A172 (cell line): ENCODE measurements at places on chromosomes 1 and 21. TPM values are rescaled to one million over a fixed set of nuclear protein-coding genes. Genes with fewer than 3 reads are reported as not detected.

DNA sequence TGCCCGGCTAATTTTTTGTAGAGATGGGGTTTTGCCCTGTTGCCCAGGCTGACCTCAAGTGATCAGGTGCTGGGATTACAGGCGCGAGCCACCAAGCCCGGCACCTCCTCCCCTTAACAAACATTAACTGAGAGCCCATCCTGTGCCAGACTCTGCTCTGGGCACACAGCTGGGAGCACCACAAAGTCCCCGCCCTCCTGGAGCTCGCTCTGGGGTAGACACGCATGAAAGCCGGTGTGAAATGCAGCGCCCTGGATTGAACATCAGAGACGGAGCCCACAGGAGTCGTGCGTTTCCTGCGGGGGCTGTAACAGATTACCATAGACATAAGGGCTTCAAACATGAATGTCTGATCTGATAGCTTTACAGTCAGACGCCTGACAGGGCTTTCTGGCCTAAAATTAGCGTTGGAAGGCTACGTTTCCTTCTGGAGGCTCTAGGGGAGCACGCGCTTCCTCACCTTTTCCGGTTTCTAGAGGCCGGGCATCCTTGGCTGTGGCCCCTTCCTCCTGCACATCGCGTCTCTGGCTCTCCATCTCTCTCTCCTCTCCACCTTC lies 14.3 kb downstream of the SLC27A3 start:
- no peak for DNase-seq

DNA sequence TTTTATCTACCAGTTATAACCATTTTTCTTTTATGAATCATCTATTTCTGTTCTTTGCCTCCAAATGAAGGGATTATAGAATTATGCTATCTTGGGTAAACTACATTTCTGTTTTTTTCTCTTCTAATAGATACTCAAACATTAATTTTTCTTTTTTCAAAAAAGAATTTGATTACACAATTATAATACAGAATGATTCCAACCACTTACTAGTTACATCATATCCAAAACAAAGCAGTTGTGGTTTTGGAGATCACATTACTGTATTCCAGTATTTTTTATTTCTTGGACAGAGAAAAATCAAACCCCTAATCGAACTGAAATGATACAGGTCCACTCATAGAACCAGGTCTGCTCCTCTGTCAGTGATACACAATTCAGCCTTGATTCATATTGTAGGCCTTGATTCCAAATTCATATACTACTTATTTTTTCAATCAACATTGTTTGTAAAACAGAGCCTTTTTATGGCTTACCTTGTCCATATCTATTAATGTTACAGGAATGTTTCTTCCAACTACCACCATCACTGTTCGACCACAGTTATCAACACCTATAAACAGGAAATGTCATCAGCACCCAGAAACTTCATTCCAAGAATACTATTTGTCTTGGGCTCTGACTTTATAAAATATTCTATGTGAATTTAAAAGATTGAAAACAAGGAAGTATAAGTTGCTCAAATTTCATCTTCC lies 43.2 kb downstream of the GDAP2 start:
- peak; percentile 2 for DNase-seq

GRCh38 chr1:189726806-189727205 lies 750.9 kb downstream of the BRINP3 start:
- no peak for DNase-seq

DNA sequence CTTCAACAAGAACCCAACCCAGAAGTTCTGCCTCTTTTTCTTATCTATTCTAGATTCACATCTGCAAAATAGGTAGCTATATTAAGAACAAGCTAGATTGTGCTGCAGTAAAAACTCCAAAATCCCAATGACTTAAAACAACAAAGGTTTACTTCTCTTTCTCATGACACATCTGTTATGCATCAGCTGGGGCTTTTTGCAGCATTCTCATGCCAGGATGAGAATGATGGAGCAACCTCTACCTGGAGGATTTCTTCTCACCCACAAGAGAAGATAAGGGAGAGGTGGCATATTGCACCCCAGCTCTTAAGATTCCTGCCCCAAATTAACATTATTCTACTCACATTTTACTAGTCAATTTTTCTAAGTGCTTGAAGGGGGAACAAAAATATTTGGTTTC lies 152.3 kb upstream of the SPAG17 start:
- DNase-seq: no peak

The GBP4 gene
- total RNA-seq: 0.02 and 0.12 TPM in 2 replicates
